ENCODE measurements at places on chromosomes 13 and 19. TPM values are rescaled to one million over a fixed set of nuclear protein-coding genes. Genes with fewer than 3 reads are reported as not detected.

DNA sequence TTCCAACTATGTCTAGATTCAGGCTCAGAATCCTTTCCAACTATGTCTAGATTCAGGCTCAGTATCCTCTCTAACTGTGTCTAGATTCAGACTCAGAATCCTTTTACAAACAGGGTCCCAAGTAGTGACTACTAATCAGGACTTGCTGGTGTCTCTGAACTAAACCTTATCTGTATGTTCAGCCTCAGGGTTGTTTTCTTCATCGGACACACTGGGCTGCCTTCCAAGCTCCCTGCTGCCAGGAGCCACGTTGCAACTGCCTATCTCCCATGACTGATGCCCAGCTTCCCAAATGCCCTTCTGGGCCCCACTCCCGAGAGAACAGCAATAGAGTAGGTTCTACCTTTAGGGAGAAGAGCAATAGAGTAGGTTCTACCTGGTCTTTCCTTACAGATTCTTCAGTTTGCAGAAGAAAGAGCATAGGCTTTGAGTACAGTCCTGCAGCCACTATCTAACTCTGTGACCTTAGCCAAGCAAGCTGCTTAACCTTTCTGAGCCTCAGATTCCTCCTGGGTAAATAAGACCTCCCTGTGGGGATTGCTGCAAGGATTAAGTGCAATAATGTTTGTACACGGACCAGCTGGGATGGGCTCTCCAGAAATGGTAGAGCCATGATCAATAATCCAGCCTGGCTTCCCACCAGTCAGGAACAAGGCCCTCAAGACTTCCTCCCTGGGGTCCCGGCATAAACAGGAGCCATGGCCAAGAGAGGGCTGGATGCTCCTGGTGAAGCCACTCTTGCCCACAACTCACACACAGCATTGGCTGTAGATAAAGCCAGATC is 61.5 kb downstream of the ZIC5 start:
- DNase-seq, result no peak
- no peak overlapping the region for H3K4me3 ChIP-seq
- H3K27me3 ChIP-seq, result peaks cover 1% of the 10 kb centered on the region
- H3K27ac ChIP-seq, result no peak overlapping the region
- peaks cover 7% of the 10 kb centered on the region for H3K4me1 ChIP-seq

- no peak for DNase-seq
- H3K4me1 ChIP-seq, result no peaks in the 10 kb centered on the region
- H3K36me3 ChIP-seq, result no peaks in the 10 kb centered on the region
- no peaks in the 10 kb centered on the region for H3K27me3 ChIP-seq
- H3K4me3 ChIP-seq, result no peak overlapping the region
Observed at GRCh38 chr13:97148894-97149293, 73.2 kb upstream of the MBNL2 start.

GRCh38 chr19:45469132-45469944 is 1.5 kb downstream of the FOSB start:
- no peaks in the 10 kb centered on the region for H3K27me3 ChIP-seq
- H3K4me1 ChIP-seq, result peaks cover 9% of the 10 kb centered on the region
- DNase-seq, result peak; percentile 93
- H3K4me3 ChIP-seq, result peak overlapping the region; percentile 74
- peak overlapping the region; percentile 98 for H3K27ac ChIP-seq
- H3K36me3 ChIP-seq, result no peaks in the 10 kb centered on the region

The EID2B gene
- 2.8 TPM for total RNA-seq

The MEIS3 gene
- 16.2 TPM for total RNA-seq

GRCh38 chr13:47327861-47328260 is 431.0 kb upstream of the HTR2A start:
- no peaks in the 10 kb centered on the region for H3K27me3 ChIP-seq
- H3K4me3 ChIP-seq, result no peak overlapping the region
- H3K4me1 ChIP-seq, result no peaks in the 10 kb centered on the region
- H3K27ac ChIP-seq, result no peak overlapping the region
- no peak for DNase-seq

GRCh38 chr13:65336916-65337315 is 1893.2 kb downstream of the PCDH9 start:
- H3K4me1 ChIP-seq, result no peaks in the 10 kb centered on the region
- no peaks in the 10 kb centered on the region for H3K27me3 ChIP-seq
- H3K36me3 ChIP-seq, result no peaks in the 10 kb centered on the region
- DNase-seq, result no peak
- no peak overlapping the region for H3K27ac ChIP-seq
